PC-9 (cell line): ENCODE measurements at places on chromosomes 11 and 22.

DNA sequence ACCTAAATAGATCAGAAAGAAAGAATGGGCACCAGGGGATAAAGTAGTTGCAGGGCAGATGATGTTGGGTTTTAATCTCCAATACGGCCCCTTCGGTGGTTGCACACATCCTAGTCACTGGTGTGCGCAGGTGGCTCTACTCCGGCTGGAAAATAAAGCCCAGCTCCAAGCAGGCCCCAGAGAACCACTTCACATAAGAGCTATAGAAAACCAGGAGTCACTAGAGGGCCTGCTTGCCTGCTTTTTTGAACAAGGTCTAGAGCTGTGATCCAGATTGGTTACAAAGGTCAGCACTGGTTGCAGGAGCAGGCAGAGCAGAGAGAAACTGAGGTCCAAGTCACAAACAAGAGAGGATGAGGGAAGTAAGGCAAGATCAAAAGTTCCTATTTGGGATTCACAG lies 41.5 kb upstream of the MS4A8 start:
- DNase-seq: no peak

GRCh38 chr11:134636071-134636470 lies 224.0 kb upstream of the B3GAT1 start:
- no peak for DNase-seq

DNA sequence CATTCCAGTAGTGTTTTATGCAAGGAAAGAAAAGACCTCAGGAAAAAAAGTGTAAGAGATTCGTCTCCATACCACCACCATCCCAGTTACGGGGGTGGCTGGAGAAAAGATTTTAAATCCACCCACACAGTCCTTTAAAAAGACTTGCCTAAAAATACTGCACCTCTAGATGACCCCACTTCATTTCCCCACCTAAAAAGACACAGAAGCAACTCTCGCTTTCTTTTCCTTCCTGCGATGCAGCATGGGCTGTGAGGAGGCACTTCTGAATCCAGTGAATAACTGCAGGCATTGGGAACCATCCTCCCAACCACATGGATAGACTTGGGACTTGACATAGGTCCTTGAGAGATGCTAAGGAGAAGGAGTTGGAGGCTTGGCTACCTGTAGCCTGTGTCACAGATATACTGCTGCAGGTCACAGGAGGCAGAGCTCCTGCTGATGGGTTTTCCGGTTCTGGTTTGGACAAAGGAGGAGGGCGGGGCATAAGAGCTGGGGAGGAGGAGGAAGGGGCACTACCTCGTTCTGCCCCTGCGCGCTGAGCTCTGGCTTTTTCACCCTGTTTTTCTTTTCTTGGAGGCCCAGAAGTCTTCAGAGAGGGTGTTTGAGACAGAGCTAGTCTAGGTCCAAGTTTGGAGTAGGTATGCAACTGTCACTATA lies 285.9 kb downstream of the NTM start:
- DNase-seq: no peak

GRCh38 chr11:11213117-11213516 lies 139.9 kb downstream of the CSNK2A3 start:
- no peak for DNase-seq

GRCh38 chr11:112364962-112365481 lies 104.4 kb upstream of the PLET1 start:
- no peak for DNase-seq

DNA sequence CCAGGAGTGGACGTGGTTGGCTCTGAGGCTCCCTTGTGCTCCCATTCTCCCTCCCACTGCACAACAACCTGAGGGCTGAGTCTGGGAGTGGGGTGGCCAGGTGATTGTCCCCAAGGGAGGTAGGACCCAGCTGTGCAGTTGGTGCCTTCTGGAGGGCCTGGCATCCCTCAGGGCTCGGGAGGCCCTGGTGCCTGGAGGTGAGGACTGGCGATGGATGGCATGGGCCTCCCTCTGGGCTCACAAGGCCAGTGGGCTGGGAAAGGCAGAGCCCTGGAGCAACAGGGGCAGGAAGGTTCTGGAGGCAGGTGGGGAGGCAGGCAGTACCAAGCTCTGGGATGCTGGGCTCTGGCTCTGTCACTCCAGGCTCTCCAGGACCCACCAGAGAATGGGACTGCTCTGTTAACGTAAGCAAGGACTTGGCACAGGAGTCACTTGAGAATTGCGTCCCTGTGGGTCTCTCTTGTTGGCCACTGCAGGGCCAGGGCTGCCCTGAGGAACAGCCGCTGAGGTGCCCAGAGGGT lies 114.2 kb downstream of the KCNQ1OT1 start:
- no peak for DNase-seq

DNA sequence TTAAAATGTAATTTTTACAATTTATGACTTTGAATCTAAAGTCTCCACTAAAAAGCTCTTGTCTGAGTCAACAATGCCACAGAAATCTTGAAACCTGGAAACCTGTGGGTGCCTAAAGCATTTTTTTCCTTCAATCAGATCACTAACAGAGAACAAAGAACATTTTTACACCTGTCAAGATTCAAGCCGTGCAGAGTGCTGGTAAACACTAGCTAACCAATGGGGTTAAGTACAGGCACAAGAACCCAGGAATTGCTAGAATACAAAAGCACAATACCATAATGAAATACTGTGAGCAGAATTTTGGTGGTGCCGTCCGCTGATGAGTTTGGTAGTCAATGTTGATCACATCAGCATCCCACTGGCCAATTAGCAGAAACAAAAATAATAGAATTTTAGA lies 380.3 kb upstream of the PITPNB start:
- no peak for DNase-seq

GRCh38 chr11:133905677-133906156 lies 51.1 kb downstream of the IGSF9B start:
- no peak for DNase-seq

GRCh38 chr22:48368975-48369525 lies 1458.6 kb downstream of the BRD1 start:
- no peak for DNase-seq

- no peak for DNase-seq
These were observed 13.7 kb downstream of the TBC1D22A start for GRCh38 chr22:46775850-46776826.

- DNase-seq: no peak
These were observed 34.4 kb downstream of the RDX start for GRCh38 chr11:110262072-110262403.

- DNase-seq: no peak
These were observed 7.7 kb upstream of the SLC1A2 start for GRCh38 chr11:35427071-35427470.

GRCh38 chr11:10855295-10855694 lies 2.6 kb downstream of the ZBED5 start:
- DNase-seq: no peak

DNA sequence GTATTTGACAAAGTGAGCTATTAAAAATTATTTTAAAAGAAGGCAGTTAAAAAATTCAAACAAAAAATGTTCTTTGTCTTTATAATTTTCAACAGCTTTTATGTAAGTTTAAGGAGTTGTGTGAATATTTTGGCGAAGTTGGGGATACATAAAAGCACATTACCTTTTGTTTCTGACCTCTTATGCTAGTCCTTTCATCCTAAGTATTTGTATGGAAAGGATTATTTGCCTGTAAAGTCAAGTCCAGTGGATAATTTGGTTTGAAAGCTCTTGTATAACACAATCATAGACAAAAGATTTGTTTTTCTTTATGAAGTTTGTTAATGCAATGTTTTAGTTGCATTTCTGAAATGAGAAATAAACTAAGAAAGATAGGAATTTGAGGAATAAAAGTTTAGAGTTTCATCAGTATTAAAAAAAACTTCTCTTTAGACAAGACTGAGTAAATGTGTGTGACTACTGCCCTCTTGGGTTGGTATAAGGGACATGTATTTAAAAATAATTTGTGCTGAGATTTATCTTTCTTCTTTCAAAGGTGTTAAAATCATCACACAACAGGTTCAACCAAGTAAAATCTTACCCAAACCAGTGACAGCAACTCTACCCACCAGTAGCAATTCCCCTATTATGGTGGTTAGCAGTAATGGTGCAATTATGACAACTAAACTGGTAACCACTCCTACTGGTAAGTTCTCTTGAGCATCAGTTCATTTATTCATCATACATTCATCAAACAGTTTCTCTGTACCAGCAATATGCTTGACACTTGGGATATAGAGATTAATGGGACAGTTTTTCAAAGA lies 68.2 kb downstream of the EMSY start:
- peak; percentile 38 for DNase-seq

DNA sequence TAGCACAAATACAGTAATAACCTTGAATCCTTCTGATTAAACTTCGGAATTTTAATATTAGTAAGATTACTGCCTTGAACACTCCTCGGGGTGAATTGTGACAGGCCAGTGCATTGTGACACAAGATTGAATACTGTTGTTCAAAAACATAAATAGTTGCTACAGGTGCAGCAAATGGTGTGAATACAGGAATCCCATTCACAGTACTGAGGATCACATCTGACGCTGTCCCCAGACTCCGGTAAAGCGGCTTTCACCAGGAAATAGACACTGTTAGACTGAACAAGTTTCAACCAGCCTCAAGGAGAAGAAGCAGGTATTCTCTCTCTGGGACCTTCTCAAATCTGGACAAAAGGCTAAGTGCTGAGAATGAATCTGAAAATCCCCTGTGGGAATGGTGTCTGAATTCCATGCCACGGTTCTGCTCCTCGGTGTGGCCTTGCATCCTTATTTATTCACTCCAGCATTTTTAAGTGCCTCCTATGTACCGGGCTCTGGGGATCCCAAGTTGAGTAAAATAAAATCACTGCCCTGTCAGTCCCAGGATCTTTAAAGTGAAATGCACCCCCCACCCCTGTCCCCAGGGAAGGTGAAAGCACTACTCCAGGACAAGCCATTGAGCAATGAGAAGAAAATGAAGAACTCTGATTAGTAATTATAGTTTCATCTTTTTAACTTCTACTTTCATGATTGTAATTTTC lies 3.4 kb downstream of the LGR4 start:
- no peak for DNase-seq

DNA sequence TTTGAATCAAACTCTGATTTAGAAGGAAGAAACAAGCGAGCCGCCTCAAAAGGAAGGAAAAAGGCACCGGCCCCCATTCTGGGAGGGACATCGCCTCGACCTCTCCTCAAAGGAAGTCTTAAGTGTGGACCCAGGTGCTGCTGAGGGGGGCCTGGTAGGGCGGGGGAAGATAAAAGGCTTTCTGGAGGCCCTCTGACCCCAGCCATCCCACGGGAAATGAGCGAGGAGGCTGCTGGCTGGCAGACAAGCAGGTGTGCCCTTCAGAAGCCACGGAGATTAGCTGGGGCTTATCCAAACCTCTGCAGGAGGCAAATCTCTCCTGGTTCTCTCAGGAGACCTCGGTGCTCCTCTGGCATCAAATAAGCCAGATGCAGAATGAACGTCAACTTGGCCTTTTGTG lies 171.4 kb upstream of the BLID start:
- DNase-seq: no peak

DNA sequence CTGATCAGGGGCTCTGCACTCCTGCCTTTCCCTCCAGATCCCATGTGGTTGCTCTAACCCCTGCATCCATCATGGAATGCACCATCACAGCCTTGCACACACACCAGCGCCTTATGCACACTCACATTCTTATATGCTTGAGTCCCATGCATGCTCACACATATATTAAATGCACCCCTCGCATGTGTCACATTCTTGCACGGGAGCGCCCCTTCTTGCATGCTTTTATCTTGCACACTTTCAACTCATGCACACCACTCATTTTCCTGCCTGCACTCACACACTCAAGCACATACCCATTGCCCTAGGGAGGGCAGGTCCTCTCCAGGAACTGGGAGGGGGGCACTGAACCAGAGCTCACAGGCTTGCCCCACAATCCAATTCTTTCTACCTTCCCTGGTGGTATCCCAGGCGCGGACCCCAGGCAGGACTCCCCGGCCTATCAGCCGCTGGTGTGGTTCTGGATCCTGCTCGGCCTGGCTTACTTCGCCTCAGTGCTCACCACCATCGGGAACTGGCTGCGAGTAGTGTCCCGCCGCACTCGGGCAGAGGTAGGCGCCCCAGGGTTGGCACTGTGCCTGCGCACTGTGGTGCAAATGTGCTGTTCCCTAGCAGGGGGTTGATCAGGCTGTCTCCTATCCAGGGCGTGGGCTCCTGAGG lies 2.3 kb upstream of the CATSPERZ start:
- DNase-seq: no peak

GRCh38 chr11:27209562-27210005 lies 153.4 kb downstream of the CCDC34 start:
- peak; percentile 95 for DNase-seq
